Activated T-helper 1 cell treated with anti-CD3 and anti-CD28 coated beads, Interleukin-2, amount 50 U/mL, for 16 hours (primary cell): ENCODE measurements at places on chromosomes 7 and 10.

DNA sequence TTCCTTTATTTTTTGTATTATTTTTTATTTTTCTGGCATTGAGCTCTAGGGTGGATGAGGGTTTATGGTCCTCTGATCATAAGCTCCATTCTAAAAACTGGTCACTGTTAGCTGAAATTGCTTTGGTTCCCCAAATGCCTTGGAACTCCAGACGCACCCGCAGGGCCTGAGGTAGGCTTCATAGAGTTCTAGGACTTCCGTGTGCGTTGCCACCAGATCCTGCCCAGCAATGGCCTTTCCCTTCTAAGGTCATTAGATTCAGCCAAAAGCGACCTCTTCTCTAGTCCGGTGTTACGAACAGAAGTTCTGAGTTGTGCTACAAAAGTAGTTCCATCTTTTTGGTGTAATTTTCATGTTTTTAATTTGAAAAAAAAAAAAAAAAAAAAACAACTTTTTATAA lies 64.4 kb downstream of the KLHDC10 start:
- DNase-seq: no peak

- DNase-seq: no peak
Measured at GRCh38 chr10:88254091-88254490, 329.0 kb downstream of the RNLS start.

- DNase-seq: no peak
Measured at GRCh38 chr7:125561006-125561405, 631.4 kb upstream of the POT1 start.

DNA sequence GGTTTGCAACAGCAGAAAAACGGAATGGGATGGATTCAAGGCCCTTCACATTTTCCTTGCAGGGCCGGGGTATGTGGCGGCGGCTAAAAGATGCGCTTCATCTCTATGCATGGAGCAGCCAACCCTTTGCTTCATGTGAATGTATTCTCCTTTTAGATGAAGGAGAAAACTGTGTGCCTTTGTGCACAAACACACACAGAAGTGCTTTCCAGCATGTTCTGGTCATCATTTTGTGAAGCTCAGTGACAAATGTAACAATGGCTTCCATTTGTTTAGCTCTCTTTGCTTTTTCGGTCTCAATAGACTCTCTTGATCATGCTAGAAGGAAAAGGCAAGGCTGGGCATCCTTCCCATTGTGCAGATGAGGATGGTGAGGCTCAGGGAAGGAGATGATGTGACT lies 161.7 kb upstream of the MKI67 start:
- no peak for DNase-seq

- no peak for DNase-seq
Measured at GRCh38 chr7:130804220-130804619, 70.2 kb upstream of the KLF14 start.

DNA sequence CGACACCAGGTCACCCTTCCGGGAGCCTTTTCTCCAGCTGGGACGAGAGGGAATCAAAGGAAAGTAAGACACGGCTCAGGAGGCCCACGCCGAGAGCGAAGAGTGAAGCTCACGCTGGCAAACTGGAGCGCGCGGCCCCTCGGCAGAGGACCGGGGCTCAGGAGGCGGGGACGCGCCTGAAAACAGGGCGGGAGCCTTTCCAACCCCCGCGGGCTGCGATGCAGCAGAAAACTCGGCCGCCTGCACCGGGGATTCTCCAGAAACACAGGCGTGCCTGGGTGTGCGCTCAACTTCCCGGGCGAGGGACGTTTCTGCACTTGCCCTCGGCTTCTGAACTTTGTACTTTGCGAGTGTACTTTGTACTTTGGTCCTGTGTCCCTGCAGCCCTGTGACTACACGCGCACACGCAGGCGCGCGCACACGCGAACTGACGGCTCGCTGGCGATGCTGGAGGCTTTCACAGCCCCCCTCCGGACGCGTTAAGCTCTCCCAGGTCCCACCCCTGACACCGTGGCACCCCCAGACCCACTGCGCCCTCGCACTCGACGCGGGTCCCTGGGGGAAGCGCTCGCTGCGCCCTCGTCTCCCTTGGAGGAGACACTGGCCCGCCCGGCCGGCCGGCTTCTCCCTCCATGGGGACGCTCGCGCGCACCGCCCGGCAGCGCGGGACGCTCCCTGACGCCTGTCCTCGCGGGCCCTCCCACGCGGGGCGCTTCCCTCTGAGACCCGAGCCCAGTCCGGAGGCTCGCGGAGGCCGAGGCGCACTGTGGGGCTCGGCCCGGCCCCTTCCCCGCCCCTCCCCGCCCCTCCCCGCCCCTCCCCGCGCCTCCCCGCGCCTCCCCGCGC lies 588 bp upstream of the PAOX start:
- DNase-seq: peak; percentile 37

- DNase-seq: no peak
Measured at GRCh38 chr7:137325927-137326326, 17.6 kb downstream of the PTN start.

DNA sequence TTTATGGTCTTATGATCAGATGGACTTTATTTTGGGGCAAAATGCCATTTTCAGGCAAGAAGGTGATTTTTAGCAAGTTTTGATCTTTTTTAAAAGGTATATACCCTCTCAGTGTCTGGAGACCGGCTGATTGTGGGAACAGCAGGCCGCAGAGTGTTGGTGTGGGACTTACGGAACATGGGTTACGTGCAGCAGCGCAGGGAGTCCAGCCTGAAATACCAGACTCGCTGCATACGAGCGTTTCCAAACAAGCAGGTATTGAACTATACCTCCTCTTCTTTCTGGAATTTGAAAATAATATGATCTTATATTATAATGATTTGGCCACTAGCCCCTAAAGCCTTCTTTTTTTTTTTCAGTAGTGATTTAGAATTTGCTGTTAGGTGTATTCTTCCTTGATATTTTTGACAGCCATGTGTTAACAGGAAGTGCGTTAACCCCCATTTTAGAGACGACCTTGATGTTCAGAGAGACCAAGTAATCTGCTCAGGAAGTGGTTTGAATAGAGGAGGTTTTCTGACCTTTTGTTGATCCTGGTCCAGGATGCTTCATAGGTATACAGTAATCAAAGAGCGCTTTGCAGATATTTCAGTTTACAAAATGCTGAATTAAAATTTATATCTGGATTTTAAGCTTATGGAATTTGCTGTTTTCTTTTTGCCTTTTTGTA lies 6.2 kb downstream of the BUB3 start:
- DNase-seq: no peak

DNA sequence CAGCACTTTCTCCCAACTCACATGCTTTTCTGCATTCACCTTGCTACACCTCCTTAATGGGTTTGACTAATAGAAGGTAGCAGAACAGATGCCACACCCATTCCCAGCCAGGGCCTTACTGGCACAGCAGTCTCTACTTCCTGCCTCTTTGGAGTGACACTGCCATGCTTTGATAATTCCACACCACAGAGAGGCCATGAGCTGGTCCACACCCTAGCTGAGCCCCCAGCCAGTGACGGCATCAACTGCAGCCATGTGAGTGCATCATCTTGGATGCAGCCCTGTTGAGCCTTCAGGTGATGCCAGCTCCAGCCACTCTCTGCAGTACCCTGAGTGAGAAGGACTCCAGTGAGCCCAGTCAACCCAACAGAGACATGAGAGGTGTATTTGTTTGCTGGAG lies 27.5 kb upstream of the EZH2 start:
- no peak for DNase-seq

DNA sequence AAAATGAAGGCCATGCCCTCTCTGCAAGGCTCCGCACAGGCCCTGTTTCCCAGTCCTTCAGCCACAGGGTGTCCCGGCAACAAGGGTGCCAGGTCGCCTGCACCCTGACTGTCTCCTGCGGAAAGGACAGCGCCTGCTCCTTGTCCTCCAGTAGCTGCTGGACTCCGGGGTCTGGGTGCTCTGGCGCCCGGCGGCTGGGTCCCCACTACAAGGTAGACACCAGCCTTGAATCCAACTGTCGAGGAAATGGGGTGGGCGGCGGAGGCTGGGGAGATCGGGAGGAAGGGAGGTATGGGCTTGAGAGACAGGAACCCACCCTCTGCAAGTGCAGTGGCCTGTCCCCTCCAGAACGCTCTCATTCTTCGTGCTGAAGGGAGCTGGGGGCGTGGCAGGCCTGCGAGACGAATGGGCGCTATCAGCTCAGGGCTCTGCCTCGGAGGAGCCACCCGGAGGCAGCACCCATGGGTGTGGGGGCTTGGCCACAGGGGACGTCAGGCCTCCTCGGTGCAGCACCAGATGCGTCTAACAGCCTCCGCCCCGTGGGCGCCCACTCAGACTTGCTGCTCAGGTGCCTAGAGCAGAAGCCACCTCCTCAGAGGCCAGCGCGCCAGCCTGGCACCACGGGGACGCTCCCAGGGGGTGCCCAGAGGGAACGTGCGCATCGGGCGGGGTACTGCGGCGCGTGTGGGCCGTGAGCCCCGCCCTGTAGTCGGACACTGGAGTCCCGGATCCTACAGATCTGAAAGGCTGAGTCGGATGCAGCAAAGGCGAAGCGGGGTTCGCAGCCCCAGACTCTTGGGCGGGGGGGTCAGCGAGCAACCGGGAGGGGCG lies 15.6 kb downstream of the ADAM8 start:
- peak; percentile 48 for DNase-seq
